NCI-H2081 treated with DMSO at 0.1 percent for 48 hours (cell line): ENCODE measurements at places on chromosomes 2 and 18.

GRCh38 chr2:97961534-97961933 lies 34.2 kb downstream of the TMEM131 start:
- no peak for DNase-seq

DNA sequence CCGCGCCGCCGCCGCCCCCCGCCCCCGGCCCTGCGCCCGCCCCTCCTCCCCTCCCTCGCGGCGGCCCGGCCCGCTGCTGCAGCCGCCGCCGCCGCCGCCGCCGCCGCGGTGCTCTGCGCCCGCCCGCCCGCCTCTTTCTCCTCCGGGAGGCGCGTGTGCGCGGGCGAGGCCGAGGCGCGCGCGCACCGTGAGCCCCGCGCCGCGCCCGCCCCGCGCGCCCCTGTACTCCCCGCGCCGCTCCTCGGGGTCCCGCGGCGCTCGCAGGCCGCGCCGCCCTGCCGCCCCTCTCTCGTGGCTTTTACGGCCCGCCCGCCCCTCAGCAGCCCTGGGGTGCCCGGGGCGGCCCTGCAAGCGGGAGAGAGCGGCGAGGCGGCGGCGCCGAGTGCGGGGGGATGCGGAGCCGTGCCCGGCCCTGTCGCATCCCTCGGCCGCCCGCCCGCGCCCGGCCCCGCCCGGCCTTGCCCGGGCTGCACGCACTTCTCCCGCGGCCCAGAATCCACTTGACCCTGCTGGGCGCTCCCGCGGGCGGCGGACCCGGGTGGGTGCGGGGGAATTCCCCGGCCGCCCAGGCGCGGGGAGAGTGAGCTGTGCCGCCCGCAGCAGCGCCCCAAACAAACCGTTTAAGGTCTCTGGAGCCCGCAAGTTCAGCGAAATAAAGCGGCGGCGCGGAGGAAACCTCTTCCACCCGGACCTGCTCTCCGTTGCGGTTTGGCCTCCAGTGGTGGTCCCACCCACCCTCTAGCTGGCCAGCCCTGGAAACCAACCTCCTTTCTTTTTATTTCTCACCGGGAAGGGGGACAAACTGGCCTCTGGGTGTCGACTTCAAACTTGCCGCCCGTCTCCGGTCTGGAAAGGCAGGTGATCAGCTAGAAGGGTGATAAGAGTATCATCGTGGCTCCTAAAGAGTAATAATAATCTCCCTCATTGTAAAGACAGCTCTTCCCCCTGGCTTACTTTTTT lies 37.4 kb downstream of the AFF3 start:
- DNase-seq: no peak

DNA sequence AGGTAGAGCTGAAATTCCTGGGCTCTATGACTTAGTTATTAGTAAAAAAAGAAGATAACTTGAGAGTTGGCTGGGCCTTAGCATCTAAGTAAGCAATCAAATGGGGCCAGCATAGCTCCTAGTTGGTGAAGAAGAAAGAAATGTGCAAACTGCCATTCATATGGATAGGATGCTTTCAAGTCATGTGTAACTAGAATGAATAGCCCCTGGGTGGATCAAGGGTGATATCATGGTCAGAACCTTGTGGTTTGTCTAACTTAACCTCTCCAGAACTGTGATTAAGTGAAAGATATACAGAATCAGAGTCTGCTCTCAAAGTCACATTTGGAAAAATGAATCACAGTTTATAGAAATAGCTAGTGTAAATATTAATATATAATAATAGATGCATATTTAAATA lies 198.7 kb upstream of the DTNA start:
- DNase-seq: no peak

DNA sequence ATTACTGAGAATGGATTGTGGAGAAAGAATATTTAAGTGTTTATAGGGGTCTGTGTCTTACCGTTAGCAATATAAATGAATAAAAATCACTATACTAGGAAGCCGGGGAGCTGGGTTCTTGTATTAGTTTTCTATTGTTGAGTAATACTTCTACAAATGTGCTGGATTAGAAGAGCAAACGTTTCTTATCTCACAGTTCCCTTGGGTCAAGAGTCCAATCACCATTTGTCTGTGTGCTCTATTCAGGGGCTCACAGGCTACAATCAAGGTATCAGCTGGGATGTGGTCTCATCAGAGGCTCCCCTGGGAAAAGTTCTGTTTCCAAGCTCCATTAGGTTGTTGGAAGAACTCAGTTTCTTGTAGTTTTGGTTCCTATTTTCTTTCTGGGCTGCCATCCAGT lies 790.9 kb downstream of the CNTNAP5 start:
- DNase-seq: no peak

- no peak for DNase-seq
Observed at GRCh38 chr18:40346146-40346545, 1608.9 kb upstream of the PIK3C3 start.

GRCh38 chr18:75408554-75409506 lies 18.7 kb downstream of the SMIM21 start:
- DNase-seq: no peak

- no peak for DNase-seq
Observed at GRCh38 chr2:47908682-47909081, 2.4 kb upstream of the FBXO11 start.

GRCh38 chr2:174035117-174035635 lies 70.0 kb upstream of the SP3 start:
- no peak for DNase-seq

DNA sequence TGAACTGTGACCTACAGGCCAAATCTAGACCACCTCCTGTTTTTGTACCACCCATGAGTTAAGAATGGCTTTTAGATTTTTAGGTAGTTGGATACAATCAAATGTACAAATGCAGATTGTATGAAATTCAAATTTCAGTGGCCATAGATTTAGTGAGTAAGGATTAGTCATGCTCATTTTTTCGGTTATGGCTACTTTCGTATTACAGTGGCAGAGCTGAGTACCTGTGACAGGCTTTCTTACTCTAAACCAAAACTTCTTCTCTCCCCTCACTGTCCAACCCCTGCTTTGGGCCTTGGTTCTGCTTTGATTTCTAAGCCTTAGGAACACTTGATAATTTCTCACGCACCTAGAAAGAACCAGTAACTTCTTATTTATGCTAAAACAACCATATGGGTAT lies 82.1 kb downstream of the CDC42EP3 start:
- DNase-seq: no peak

GRCh38 chr2:25966531-25967270 lies 15.6 kb downstream of the KIF3C start:
- no peak for DNase-seq

GRCh38 chr2:46097714-46098480 lies 199.3 kb upstream of the EPAS1 start:
- DNase-seq: no peak

DNA sequence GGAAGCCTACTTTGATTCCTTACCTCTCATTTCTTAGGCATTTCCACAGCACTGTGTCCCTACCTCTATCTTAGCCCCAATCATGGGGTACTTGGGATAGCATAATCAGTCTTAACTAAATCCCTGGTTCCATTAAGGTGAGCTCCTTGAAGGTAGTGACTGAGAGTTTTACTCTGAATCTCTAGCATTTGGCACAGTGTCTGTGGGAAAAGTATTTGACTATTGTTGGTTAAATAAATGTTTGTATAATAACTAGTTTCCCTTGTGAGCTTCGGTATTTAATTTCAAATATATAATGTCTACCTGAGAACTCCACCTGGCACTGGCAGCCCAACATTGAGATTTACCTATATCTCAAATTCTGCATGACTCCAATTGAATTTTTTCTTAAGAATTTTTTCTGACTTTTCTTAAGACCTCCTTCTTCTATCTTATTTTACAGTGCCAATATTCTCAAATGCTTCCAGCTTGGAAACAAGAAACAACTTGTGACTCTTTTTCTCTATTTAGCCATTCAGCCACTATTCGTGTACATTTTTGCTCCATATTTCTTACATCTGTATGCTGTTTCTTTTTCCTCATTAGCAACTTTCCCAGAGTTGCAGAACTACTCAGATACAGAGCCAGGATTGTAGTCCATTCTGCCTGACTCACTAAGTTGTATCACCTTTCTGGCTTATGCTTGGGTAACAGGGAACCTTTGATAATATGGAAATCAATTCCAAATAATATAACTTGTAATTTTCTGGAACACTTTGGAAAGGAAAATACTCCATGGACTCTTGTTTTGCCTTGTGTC lies 214.0 kb upstream of the NT5C1B start:
- DNase-seq: no peak

DNA sequence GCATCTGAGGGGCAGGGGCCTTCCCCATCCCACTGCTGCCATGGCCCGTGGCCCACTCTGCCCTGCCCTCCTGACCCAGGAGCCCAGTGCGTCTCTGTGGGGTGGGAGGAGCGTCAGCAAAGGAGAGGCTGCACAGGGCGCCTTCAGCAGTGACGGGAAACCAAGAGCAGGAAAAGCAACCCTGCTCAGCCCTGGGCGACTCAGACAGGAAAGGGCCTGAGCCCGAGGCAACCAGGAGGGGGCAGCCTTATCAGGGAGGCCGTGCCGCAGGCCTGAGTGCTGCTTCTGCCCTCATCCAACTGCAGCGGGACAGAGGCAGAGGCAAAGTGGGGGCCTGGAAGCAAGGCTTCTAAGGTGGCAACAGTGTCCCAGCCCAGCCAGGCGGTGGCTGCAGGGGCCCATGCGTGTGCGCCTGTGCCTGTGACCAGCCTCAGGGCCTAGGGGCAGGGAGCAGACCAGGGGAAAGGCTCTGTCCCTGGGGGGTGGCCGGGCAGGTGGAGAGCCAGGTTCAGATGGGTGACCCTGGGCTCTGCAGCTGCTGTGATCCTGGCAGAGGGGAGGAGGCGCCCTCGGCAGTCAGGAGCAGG lies 23.3 kb upstream of the ALPI start:
- no peak for DNase-seq

- DNase-seq: no peak
Observed at GRCh38 chr2:231483398-231484329, 19.4 kb upstream of the NCL start.

DNA sequence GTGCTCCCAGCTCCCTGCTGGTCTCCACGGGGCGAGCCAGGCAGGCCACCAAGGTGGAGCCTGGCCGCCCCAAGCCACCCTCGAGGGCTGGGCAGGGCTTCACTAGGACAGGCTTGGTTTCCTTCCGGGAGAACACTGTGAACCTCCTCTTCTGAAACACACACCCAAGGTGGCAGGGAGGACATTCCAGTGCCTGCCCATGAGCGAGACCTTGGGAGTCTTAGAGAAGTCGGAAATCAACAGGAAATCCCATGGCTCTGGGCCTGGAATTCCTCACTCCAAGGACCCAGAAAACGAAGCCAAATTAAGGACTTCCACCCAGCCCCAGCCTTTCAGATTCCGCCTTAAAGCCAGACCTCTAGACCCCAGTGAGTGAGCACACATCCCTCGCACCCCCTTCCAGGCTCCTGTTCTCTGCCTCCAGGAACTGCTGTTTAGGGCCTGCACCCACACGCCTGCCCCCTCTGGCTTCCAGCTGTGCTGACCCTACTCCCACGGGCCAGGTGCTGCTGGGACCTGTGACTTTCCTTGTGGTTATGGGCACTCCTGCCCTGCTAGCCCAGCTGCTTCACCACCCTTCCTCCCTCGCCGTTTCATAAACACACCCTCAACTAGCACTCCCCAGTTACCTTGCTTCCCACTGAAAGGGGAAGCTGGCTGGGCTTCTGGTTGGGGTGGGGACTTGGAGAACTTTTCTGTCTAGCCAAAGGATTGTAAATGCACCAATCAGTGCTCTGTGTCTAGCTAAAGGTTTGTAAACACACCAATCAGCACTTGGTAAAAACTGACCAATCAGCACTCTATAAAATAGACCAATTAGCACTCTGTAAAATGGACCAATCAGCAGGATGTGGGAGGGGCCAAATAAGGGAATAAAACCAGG lies 13.7 kb downstream of the GPR17 start:
- no peak for DNase-seq

- no peak for DNase-seq
Observed at GRCh38 chr2:163734401-163734800, 1.4 kb downstream of the FIGN start.

DNA sequence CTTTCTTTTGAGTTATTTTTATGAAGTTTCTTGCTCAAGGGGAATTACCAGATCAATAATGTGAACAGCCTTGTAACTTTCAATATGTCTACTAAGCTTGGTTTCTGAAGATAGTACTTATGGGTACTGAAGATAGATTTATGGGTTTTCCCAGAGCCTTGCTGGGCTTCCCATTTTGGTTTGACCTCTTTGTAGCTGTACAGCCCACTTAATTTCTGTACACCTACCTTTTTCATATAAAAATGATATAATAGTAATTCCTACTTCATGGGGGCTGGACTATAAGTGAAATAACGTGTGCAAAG lies 22.2 kb downstream of the IL1R2 start:
- DNase-seq: no peak

- DNase-seq: no peak
Observed at GRCh38 chr18:10064267-10064666, 150.5 kb downstream of the VAPA start.

DNA sequence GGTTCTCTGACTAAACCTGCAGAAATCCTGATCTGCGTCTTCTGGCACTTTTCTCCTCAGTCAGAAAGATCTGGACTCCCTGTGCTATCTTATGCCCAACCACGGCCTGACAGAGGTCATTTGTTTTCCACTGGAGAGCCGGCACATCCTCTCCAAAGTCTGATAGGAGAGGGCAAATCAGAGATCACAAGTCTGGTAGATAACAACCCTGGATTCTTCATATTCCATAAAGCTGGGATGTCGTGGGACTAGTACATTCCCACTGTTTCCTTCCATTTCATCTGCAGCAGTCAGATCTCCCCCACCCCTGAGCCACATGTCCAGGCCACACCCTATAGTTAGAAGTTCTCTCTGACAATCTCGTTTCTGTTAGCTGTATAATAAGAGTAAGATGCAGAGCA lies 157.0 kb downstream of the MGAT5 start:
- DNase-seq: no peak

DNA sequence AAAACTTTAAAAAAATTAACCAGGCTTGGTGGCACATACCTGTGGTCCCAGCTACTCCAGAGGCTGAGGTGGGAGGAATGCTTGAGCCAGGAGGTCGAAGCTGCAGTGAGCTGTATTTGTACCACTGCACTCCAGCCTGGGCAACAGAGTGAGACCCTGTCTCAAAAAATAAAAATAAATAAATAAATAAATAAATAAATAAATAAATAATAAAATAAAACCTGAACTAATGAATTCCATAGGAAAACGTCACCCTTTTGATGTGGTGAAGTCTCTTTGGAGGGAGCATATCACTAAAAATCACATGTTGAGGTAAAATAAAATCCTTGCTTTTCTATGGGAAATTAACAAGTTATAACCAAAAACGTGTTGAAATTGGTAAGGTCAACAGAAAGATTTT lies 29.6 kb upstream of the ITGAV start:
- no peak for DNase-seq

GRCh38 chr2:165497659-165498317 lies 28.3 kb downstream of the CSRNP3 start:
- no peak for DNase-seq

DNA sequence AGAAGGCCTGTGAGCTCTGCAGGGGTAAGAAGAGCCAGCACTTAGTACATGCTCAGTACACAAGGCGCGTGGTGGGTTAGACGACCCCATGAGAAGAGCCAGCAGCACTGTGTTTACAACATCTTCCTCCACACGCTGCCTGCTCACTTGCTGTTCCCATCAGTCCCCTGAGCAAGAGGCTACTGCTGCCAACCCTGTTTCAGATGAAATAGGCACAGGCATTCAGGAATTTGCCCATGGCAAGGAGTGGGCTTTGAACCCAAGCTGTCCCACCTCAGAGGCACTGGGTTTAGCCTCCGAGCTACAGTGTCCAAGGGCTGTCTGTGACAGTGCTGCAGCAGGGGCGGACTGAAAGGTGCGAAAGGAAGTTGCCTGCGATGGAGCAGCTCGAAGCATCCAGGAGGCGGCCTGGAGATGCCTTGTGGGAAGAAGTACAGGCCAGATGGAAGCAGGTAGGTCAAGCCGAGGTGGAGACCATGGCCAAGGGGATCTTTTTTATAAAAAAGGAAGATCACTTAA lies 121.5 kb upstream of the PXDN start:
- no peak for DNase-seq
